Nephron progenitor cell (in vitro differentiated cells): ENCODE measurements at places on chromosomes 16 and 17.

DNA sequence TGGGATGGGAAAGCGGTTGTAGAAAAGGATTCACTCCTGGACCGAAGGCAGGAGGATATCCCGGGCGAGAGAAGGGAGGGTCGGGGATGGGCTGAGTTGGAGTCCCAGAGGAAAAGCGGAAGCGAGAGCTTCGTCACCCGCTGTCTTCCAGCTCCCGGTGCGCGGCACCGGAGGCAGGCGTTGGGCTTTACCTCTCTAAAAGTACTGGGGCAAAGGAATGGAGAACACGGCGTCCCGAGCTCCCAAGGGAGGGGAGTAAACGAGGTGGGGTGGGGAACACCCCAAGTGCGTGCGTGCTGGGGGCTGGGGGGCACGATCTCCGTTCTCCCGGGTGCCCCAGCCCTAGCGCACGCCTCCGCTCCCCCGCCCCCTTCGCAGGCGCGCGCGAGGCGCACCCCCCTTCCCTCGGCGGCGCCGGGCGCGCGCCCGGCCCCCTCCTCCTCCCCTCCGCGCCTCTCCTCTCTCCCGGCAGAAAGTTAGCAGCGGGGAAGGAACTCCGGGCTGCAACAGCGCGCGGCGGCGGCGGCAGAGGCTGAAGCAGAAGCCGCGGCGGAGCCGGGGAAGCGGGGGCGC lies at the start of gene HS3ST4:
Gene HS3ST4 (plus strand): TSS at position 441 of the 573 bp plus-strand sequence.
- DNase-seq = peak; percentile 72

- no peak for DNase-seq
Observed at GRCh38 chr17:2957631-2958286, 105.6 kb downstream of the OR1D5 start.

GRCh38 chr16:77785373-77785764 lies 3.0 kb upstream of the VAT1L start:
- no peak for DNase-seq

GRCh38 chr16:53154513-53154912 lies 99.7 kb downstream of the CHD9 start:
- no peak for DNase-seq

DNA sequence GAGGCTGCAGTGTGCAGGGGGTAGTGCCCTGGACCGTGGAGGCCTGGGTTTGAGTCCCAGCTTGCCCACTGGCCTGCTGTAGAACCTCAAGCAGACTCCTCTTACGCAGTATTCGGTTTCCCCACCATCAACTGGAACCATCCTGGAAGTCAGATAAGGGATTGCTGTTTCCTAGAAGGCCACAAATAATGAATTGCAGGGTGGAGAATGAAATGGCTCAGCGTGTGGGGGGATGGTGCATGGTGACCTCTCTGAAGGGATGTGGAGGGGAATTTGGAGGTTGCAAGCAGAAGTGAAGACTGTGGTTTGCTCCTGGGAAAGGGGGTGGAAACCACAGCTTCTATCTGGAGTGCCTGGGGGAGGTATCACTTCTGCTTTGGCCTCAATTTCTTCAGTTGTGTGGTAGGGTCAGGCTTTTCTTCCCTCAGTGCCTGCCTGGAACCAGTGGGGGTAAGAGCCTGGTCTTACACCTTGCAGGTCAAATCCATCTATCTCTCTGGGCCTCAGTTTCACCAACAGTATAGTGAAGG lies 1.7 kb downstream of the ADGRG5 start:
- DNase-seq = no peak

GRCh38 chr17:18858567-18859245 lies 775 bp downstream of the PRPSAP2 start:
- no peak for DNase-seq

GRCh38 chr17:42413464-42414040 lies 9.5 kb downstream of the CAVIN1 start:
- no peak for DNase-seq

- DNase-seq = no peak
Observed at GRCh38 chr16:85916141-85916890, 17.4 kb downstream of the IRF8 start.

DNA sequence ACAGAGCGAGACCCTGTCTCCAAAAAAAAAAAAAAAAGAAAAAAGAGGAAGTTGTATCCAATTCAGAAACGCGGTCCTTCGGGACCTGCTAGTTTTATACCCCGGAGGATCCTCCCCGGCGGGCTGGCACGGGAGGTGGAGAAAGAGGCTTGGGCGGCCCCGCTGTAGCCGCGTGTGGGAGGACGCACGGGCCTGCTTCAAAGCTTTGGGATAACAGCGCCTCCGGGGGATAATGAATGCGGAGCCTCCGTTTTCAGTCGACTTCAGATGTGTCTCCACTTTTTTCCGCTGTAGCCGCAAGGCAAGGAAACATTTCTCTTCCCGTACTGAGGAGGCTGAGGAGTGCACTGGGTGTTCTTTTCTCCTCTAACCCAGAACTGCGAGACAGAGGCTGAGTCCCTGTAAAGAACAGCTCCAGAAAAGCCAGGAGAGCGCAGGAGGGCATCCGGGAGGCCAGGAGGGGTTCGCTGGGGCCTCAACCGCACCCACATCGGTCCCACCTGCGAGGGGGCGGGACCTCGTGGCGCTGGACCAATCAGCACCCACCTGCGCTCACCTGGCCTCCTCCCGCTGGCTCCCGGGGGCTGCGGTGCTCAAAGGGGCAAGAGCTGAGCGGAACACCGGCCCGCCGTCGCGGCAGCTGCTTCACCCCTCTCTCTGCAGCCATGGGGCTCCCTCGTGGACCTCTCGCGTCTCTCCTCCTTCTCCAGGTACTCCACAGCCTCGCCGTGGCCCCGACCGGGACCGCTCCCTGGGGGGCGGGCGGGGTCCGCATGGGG lies at the start of gene CDH3:
Gene CDH3 (plus strand): TSS at position 596 of the 779 bp plus-strand sequence. CDS start 70 bp downstream, at position 666.
- peak; percentile 60 for DNase-seq

DNA sequence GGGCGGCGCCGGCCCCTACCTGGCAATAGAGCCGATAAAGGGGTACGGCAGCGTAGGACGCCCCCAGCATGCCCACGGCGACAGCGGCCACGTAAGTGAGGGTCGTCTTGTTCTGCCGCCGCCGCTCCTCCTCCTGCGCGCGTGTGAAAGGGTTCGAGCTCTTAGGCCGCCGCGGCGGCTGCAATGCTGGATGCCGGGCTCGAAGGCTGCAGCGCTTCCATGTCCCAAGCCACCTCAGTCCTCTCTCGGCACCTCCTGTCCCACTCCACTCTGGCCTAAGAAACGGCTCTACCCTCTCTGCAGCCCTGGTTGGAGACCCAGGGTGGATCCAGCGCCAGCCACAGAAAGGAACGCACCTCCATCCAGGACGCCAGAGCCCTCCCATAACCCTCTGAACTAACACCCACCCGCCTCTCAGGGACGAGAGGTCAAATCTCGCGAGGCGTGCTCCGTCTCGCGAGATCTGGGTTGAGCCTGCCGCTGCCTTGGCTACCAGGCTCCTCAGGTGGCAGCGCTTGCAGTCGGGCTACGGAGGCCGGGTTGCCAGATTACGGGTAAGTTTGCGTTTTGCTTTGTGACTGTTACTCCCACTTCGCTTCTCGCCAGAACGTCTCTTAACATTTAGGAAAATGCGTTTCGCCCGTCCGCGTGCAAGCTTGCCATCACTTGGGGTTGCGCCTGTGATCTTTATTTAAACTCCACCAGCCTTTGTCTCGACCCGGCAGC lies at the start of the genes COX11 and STXBP4:
Gene COX11 (minus strand): TSS at position 393 of the 726 bp plus-strand sequence. CDS start 8 bp downstream, at position 385.
Gene STXBP4 (plus strand): TSS at position 504 of the 726 bp plus-strand sequence. CDS start 17,455 bp downstream, outside the sequence.
- DNase-seq = peak; percentile 87

DNA sequence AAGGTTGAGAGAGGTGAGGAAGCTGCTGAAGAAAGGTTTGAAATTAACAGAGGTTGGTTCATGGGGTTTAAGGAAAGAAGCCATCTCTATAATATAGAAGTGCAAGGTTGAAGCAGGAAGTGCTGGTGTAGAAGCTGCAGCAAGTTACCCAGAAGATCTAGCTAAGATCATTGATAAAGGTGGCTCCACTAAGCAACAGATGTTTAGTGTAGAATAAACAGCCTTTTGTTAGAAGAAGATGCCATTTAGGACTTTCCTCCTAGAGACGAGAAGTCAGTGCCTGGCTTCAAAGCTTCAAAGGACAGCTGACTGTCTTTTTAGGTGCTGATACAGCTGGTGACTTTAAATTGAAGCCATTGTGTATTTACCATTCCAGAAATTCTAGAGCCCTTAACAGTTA lies 29.3 kb downstream of the GOSR1 start:
- DNase-seq = no peak

- no peak for DNase-seq
Observed at GRCh38 chr17:75889454-75889853, 7.3 kb downstream of the TRIM65 start.

DNA sequence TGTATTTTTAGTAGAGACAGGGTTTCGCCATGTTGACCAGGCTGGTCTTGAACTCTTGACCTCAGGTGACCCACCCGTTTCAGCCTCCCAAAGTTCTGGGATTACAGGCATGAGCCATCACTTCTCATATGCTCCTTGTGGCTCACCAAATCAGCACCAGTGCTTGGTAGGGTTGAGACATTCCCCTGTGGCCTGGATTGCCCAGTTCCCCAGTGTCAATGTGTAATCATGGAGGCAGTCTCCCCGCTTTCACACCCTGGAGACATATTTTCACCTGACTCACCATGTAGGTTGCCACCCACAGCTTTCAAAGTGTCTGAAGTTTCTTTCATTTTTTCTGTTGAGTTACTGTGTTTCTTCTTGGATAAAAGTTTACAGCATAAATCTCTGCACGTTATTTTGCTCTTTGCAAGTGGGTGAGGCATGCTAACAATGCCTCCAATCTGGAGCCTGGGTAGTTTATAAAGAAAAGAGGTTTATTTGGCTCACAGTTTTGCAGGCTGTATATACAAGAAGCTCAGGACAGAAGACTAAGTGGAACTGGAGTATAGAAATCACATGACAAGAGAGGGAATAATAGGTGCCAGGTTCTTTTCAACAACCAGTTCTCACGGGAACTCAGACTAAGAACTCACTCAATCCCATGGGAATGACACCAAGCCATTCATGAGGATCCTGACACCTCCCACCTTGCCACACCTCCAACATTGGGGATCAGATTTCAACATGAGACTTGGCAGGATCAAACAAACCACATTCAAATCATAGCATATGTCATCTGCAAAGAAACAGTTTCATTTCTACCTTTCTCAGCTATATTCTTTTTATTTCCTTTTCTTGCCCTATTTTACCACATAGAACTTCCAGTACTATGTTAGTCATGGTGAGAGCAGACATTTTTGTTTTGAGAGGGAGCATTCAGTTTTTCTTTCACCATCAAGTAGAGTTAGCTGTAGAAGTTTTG lies 113.2 kb downstream of the PHKB start:
- no peak for DNase-seq

- peak; percentile 66 for DNase-seq
Observed at GRCh38 chr17:63476854-63477479, at the start of gene ACE. ACE (plus strand) TSS chr17:63477061; CDS start chr17:63477095, 34 bp downstream.

GRCh38 chr16:75506574-75506973 lies 11.3 kb upstream of the CHST6 start:
- DNase-seq = no peak

- no peak for DNase-seq
Observed at GRCh38 chr17:62672957-62673356, 45.5 kb downstream of the MRC2 start.

- DNase-seq = peak; percentile 93
Observed at GRCh38 chr17:74862108-74862901, 2.6 kb upstream of the GRIN2C start.

DNA sequence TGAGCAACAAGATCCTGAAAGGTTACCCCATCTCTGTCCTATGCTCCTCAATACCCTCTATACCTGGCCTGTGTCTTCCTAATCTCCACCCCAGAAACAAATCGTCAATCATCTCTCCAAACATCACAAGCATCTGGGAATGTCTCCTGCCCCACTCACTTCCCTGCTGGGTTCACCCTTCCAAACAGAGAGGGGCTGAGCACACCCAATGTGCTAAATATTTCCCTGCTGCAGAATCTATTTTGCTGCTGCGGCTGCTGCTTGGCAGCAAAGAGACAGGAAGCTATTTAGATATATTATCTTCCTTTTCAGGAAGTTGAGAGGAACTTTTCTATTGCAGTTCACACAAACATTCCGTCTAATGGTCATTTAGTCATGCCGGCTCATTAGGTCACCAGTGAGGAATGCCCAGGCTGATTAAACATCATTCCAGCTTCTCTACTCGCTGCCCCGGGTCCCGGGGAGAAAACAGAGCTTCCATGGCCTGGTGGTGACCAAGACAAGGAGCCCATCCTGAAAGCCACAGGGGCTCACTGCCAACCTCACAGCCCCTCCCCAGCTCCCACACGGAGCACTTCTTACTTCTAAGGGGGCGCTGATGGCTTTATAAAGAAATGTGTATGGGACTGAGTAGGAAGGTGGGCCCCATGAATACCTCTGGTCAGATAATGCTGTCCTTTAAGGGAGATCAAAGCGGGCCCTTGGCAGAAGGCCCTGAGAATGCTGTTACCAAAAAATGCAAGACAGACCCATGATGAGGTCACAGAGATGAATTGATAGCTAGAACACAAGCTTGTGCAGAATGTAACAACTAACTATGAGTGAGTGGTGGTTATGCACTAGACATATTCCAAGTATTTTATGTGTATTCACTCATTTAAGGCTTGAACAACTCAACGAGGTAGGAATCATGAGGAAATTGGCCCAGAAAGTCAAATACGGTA lies 218.3 kb downstream of the SOX9 start:
- no peak for DNase-seq

- DNase-seq = no peak
Observed at GRCh38 chr16:67235816-67236562, 9.1 kb downstream of the TMEM208 start.

- DNase-seq = no peak
Observed at GRCh38 chr16:85514295-85514597, 98.9 kb upstream of the GSE1 start.

GRCh38 chr17:38746849-38747462 lies 1.2 kb downstream of the PCGF2 start:
- DNase-seq = no peak

DNA sequence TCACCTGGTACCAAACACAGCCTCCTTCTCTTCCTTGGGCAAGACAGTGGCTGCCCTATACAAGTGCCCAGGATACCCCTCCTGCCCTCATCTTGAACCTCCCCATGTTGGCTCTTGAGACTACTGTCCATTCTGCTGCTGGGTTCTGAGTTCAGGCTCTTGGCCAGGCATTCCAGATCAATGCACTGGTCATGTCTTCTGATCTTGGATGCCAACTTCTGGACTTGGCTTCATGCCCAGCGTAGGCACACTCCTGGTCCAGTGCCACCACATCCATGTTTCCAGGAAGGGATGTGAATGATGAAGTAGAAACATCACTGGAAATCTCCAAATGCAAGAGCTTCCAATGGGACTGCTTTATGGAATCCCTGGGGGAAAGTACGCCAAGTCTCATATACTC lies 51.5 kb downstream of the DYNLRB2 start:
- no peak for DNase-seq

- no peak for DNase-seq
Observed at GRCh38 chr17:80018917-80019651, 16.6 kb downstream of the TBC1D16 start.

GRCh38 chr17:12737740-12738469 lies 51.4 kb upstream of the ARHGAP44 start:
- DNase-seq = no peak

- DNase-seq = no peak
Observed at GRCh38 chr17:7993972-7994589, 8.3 kb upstream of the GUCY2D start.

- DNase-seq = peak; percentile 33
Observed at GRCh38 chr17:73196500-73196899, 3.6 kb downstream of the COG1 start.
